Forelimb muscle (tissue), 1 donor: ENCODE measurements at places on chromosomes 16 and 17.

DNA sequence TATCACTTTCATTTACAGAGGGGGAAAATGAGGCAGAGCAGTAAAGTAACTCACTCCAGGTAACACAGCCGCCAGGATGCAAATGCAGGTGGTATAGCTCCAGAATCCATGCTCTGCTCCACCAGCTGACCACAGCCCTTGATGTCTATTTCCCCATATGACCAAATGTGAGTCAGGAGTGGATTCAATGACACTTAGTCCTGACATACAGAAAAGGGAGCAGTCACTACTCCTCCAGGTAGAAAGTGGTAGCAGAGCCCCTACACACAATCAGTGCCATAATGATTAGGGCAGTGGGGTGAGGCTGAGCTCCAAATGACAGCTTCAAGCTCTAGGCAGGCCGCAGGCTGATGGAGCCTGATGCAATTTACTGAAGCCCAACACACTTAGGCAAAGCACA lies 43.3 kb upstream of the GFOD2 start:
- DNase-seq = no peak

DNA sequence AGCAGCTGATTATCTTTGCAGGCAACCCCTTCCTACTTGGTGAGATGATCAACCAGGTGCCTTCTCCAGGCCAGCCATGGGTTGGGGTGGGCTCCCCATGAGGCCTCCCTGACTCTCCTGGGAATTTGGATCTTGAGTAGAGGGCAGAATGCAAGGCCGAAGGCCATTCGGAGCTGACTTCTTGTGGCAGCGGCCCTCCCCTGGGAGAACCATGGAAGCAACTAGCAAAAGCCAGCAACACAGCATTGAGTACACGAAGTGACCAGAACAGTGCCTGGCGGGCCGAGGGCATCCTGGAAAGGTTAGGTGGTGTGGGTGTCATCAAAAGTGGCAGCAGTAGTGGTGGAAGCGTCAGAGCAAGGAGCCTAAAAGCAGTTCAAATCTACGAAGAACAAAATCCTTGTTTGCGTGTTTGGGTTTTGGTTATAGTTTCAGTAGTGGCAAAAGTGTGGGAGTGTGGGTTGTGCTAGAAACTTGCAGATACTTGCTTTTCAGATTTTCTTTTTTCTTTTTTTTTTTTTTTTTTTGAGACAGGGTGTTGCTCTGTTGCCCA lies 2.0 kb upstream of the ALDH3A1 start:
- no peak for DNase-seq

- DNase-seq = no peak
Observed at GRCh38 chr16:75256059-75256571, 4.7 kb upstream of the BCAR1 start.

GRCh38 chr16:75558846-75559401 lies 2.9 kb upstream of the TMEM231 start:
- DNase-seq = no peak

DNA sequence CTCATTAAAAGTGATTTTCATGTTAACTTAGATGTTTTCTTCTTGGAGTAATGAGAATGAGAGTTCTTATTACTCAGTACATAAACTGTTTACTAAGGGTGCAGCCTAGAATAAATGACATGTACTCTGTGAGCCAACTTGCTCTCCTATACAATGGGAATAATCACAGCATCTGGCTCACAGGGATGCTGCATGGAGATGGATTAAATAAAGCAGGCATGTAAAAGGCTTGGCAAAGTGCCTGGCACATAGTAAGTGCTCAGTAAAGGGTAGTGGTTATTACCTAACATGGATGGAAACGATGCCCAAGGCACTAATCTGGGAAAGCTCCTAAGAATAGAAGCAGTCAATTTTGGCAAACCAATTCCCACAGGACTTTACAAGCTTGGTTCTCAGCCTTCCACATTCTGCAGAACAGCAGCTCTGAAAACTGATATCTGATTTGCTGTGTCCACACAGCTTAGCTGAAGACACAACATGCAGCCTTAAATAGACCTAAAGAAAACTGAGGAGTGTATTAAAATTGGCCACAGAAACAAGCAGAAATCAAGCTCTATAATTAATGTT lies 176.1 kb downstream of the ABCC12 start:
- DNase-seq = no peak

DNA sequence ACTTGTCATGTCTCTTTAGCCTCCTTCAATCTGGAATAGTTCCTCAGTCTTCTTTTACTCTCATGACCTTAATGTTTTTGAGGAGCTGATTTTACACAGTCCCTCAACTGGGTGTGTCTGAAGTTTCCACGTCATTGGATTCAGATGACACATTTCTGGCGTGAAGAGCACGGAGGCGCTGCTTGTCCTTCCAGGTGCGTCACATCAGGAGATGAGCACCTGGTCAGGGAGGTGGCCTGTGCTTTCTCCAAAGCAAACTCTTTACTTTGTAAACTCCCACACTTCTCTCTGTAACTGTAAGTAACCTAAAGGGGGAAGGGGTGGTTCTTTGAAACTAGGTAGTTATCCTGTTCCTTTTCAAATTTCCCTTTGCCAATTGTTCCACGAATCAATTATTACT lies 52.5 kb upstream of the MNT start:
- no peak for DNase-seq

DNA sequence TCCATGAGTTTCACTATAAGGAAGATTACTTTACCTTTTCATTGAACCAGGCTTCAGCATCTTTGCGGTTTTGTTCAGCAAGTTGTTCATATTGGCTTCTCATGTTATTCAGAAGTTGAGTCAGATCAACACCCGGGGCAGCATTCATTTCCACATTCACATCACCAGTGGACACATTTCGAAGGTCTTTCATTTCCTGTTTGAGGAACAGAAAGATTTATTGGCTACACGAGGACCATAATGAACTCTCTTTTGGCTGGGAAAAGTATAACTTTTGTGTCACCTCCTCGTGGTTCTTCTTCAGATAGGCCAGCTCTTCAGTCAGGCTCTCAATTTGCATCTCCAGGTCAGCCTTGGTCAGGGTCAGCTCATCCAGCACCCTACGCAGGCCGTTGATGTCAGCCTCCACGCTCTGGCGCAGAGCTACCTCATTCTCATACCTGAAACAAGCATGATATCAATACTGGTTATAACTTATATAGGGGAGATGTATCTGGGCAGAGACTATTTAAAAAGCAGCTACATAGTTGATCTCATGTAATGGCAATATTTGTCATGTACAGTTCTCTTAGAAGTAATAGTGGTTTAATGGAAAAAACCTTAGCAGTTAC lies 2.1 kb downstream of the KRT10 start:
- DNase-seq = no peak

GRCh38 chr17:43983196-43983514 lies 21.3 kb upstream of the NAGS start:
- no peak for DNase-seq

DNA sequence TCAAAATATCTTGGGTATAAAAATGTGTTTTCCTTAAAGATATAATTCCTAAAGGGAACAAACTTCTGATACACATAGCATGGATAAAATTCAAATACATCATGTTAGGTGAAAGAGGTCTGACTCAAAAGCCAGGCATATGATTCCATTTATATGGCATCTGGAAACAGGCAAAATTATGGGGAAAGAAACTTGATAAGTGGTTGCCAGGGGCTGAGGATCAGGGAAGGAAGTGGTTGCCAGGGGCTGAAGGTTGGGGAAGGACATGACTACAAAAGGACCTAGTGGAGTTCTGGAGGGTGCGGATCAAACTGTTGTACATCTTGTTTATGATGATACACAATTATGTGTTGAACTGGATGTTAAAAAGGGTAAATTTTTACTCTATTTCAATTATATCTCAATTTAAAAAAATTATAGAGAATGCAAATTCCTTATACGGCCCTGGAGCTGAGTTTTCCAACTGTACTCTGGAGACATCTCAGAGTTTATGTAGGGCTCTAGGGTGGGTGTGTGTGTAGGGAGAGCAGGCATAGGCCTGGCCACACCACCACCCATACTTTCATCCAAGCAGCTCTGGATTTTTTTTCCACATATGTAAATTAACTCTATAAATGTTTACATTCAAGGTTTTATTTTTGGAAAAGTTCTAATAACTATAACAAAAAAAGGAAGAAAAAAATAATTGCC lies 55.0 kb downstream of the AMFR start:
- no peak for DNase-seq

DNA sequence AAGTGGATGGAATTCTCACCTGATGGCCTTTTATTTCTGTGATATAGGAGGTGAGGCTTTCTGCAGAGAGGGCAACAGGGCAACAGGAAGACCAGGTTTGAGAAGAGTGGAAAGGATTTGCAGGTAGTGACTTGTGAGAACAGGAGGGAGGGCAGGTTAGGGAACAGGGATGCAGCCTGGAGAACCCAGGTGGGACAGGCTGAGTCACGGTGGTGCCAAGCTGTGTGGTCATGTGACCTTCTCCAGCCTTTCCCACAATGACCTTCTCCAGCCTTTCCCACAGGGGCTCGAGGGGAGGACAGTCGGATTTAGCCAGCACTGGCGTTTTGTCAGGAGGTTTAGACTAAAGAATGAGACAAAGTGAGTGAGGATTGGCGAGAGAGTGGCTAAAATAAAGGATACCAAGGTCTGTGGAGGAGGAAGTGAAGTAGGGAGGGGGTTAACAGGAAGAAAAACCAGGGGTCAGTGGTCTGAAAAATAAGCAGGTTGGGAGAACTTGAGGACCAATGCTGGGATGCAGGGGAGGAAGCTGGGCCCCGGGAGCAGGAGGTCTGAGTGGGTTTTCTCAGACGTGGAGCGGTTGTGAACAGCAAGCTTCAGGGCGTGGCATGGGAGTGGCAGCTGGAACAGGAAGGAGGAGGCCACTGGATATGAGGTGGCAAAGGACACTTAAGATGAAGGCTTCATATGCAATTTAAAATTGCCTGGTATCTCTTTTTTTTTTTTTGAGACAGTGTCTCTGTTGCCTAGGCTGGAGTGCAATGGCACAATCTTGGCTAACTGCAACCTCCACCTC lies 37.7 kb downstream of the DNAH2 start:
- DNase-seq = no peak

GRCh38 chr16:25010542-25010941 lies 4.6 kb downstream of the ARHGAP17 start:
- DNase-seq = no peak

DNA sequence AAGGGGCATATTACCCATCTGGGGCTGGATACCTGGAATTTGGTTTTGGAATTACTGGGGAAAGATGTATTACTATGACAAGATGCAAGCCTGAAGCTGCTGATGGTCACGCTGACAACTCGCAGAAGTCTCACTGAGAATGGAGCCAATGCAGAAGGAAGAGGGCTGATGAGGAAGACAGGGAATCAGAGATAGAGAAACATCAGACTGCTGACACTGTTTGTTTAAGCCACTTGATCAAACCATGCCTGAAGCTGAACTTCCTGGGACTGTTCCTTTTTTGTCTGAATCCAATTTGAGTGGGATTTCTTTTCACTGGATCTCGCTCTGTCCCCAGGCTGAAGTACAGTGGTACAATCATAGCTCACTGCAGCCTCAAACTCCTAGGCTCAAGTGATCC lies 133.9 kb downstream of the GAS7 start:
- no peak for DNase-seq

GRCh38 chr16:21990381-21990944 lies 10.5 kb downstream of the PDZD9 start:
- DNase-seq = no peak

DNA sequence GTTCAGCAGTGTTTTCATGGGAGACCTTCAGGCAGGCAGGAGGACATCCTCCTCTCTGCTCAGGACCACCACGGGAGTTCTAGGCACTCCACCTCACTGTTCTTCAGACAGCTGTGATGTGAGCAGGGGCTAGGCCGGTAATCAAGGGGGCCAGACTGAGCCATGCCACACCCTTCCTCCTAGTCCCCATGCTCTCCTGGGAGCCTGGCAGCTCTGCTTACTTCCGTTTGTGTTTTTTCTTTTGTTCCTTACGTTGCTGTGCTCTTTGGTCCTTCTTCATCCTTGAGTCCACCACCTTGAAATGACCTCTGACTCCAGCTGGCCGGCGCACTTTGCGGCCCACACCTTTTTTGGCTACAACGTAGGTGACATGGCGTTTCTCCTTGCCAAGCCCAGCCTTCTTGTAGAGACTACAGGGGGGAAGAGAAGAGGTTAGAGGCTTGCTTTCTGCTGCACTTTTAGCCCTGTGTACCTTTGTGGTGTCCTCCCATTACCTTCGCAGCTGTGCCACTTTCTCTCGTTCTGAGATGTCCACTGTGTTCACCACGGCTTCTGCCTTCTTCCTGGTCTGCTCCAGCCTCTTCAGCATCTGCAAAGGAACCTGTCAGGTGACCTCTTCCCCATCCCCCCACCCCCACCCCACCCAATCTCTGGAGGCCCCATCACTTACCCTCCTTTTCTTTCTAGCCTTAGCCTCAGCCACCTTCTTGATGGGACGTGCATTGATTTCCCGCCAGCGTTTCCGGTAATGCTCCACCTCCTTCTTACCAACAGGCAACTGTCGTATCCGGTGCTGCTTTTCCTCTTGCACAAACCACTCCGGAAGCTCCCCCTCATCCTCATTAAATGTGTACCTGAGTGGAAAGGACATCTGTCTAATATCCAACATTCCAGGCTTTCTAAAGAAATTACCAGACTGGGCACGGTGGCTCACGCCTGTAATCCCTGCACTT lies 7.4 kb upstream of the PSMC5 start:
- no peak for DNase-seq

DNA sequence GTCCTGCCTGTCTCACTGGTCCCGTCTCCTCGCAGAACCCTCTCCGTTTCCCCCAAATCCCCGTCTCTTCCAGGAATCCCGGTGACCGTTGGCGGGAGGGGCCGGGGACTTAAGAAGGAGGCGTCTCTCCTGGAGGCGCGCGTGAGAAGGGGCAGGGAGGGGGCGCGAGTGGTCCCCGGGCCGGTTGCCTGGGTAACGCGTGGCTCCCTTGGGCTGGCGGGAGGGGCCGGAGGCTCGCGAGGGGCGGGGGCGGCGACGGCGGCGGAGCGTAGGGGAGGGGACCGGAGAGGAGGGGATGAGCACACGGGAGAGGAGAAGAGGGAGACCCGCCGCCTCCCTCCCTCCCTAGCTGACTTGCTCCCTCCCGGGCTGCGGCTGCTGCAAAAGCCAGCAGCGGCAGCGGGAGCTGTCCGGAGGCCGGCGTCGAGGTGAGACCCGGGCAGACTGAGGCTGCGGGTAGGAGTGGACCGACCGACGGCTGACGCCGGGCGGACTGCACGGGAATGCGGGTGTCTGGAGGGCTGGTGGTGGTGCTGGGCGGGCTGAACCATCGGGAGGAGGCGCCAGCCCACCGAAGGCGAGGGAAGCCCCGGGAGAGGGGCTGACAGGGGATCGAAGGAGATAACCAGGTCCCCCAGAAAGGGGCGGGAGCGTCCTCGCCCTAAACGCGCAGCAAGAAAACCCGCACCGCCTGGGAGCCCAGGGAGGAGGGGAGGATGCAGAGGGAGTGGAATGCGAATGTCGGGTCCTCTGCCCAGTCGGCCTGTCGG lies at the start of gene PRRT2:
TSS of gene PRRT2 (plus strand) at position 298 of the 770 bp plus-strand sequence. CDS start 862 bp downstream, outside the sequence.
- no peak for DNase-seq

- no peak for DNase-seq
Observed at GRCh38 chr17:73524941-73525679, 119.1 kb downstream of the SDK2 start.

GRCh38 chr17:47732399-47733046 lies 513 bp upstream of the TBX21 start:
- DNase-seq = no peak

GRCh38 chr17:81364278-81365147 lies 30.7 kb upstream of the BAHCC1 start:
- no peak for DNase-seq

- no peak for DNase-seq
Observed at GRCh38 chr17:38883592-38884526, 14.0 kb downstream of the LASP1 start.

GRCh38 chr17:16037636-16038035 lies 38.0 kb downstream of the TTC19 start:
- DNase-seq = no peak

GRCh38 chr16:63516394-63516793 lies 1480.2 kb upstream of the CDH8 start:
- DNase-seq = no peak
